Left lung (tissue), 14 donors: ENCODE measurements at places on chromosomes 12 and 14. TPM values are rescaled to one million over a fixed set of nuclear protein-coding genes. Genes with fewer than 3 reads are reported as not detected.

DNA sequence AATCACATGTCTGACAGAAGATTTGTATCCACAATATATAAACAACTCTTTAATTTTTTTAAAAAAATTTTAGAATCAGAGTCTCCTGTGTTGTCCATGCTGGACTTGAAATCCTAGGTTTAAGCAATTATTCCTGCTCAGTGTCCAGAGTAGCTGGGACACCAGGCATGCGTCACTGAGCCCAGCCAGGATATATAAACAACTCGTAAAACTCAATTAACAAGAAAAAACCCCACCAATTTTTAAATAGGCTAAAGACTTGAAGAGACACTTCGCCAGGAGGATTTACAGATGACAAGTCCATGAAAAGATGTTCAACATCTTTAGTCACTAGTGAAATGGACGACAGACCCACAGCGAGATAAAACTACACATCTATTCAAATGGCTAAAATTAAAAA is 2.0 kb upstream of the SCN8A start:
- no peak for DNase-seq

The LALBA gene
- total RNA-seq, result not detected

DNA sequence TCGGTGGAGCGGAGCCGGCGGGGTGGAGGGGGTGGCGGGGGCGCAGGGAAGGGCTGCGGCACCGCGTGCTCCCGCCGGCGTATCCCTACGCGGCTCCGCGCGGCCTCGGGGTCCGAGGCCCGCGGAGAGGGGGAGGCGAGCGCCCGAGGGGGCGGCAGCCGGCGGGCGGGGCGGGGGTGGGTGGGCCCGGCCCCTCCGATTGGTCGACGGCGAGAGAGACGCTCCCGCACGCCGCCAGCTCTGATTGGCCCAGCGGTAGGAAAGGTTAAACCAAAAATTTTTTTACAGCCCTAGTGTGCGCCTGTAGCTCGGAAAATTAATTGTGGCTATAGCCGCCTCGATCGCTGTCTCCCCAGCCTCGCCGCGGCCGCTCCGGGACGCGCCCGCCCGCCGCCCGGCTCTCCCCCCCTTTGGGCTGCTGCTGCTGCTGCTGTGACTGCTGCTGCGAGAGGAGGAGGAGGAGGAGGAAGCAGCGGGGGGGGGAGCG is at the start of gene FOXG1:
Gene FOXG1, plus strand, starts transcription at position 319 of the 487 bp plus-strand sequence. CDS start 493 bp downstream, outside the sequence.
- DNase-seq, result no peak

DNA sequence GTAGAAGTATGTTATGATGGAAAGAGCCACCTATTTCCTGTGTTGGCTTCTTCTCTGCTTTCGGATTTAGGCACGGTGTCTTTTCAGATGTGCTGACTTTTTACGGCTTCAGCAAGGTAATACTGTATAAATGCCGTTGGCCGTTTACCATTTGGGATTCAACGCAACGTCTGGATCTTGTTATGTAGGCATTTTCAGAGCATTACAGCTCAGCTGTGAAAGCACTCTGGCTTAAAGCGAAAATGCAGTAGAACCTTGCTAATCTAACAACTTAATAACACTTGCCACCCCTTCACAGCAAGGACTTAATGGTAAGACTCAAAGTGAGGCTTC is 229.9 kb downstream of the EFCAB11 start:
- no peak for DNase-seq

- no peak for DNase-seq
Observed at GRCh38 chr12:120369603-120370342, 809 bp upstream of the MSI1 start.

DNA sequence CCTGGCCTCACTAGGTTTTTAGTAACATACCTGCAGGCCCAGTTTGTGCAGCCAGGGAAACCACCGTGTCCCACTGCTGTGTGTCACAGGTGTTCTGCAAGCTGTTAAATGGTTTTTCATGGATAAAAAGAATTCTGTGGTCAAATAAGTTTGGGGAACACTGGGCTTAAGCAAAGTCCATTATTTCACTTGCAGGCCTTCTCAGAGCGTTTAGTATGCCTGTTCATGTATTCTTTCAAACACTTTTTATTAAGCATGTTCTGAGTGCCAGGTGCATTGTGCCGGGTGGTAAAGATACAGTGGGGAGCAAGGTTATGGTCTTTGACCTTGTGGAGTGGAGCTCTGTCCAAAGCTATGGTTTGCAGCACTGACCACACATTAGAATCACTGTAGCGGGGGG is 7.4 kb downstream of the RNFT2 start:
- no peak for DNase-seq

The IRAK3 gene
- 71.7 TPM for total RNA-seq

- DNase-seq, result no peak
Observed at GRCh38 chr12:6076346-6076745, 48.1 kb downstream of the VWF start.

The SIX1 gene
- total RNA-seq, result not detected

DNA sequence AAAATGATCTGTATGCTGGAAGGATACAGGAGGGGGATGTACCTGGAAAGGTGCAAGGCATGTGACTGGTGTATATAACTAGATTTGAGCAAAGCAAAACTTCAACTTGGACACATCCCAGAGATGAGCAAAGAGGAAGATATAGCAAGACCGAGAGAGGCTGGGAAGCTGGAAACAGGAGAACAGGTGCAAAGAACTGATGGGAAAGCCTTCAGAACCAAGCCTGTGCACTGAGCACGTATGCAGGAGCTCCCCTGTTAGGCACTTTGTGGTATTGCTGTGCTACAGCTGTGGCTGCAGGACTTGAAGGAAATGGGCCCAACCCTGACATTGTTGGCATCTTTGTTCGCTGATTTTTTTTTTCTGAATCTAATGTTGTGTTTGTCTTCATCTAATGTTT is 120.7 kb upstream of the PWP1 start:
- no peak for DNase-seq

DNA sequence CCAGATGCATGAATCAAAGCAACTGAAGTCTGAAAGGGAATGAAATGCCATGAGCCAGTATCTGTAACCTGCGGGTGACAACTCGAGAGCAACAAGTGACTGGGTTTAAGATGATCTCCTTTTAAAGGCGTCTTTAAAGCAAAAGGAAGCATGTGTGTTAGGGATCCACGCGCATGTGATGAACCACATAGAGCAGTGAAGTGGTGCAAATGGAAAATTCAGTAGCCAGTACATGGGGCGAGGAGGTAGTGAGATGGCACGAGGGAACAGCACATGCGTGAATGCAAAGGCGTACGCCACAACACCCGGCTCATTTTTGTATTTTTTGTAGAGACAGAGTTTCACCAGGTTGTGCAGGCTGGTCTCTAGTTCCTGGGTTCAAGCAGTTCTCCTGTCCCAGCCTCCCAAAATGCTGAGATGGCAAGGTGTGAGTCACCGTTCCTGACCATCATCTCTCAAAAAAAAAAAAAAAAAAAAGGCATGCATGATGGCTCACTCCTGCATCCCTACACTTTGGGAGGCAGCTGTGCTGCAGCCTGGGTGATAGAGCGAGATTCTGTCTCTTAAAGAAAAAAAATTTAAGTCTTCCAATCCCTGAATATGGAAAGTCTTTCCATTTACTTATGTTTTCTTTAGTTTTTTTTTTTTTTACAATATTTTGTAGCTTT is 24.6 kb upstream of the BCL7A start:
- no peak for DNase-seq

DNA sequence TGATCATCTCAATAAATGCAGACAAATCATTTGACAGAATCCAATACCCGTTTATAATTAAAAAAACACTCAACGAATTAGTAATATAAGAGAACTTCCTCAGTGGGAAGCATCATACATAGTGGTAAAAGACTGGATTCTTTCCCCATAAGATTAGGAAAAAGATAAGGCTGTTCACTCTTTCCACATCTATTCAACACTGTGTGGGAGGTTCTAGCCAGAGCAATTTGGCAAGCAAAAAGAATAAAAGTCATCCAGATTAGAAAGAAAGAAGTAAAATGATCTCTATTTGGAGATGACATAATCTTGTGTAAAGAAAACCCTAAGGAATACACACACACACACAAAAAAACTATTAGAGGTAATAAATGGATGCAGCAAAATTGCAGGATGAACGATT is 38.4 kb downstream of the YEATS4 start:
- no peak for DNase-seq

- DNase-seq, result no peak
Observed at GRCh38 chr14:41608681-41609390, 2.2 kb downstream of the LRFN5 start.

The CAPZA3 gene
- total RNA-seq, result not detected

DNA sequence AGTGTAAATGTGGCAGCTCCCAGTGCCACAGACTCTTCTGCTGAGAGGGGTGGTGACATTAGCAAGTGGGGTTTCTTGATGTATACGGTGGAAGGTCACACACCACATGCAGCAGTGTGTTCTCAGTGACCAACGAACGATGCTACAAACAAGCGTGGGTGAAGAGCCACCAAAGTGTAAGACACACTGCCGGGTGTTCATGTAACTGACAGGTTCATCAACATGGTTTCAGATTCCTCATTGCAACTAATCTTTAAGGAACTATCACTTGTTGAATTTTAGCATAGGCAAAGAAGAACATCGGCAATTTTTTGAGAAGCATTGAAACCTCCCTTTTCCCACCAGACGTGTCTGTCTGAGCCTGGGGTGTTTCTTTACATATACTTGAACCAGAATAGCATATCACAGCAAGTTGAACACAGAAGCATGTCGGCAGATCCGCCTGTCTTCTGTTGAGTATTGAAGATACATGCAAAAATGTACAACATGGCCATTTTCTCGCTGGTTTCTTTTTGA is 58.8 kb downstream of the PPP2R5C start:
- no peak for DNase-seq

DNA sequence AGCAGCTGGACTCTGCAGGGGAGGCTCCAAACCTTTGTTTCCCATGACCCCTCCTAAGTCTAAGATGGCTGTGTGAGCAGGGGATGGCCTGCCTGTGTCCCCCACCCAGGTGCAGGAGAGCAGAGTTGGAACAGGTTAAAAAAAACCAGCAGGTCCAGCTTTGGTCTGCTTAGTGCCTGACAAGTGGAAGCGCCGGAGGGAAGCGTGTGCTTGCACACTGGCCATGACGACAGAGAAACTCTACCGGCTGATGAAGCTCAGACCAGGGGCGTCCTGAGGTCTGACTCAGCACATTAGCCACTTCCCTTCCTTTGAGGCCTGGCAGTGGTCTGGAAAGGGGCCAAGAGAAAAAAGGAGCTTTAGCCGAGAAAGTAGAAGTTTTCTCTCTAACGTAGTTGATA is 280.1 kb downstream of the VRK1 start:
- no peak for DNase-seq

The OR6C2 gene
- total RNA-seq, result not detected

- no peak for DNase-seq
Observed at GRCh38 chr14:63633801-63634200, 7.9 kb downstream of the WDR89 start.

The PLEKHG7 gene
- total RNA-seq, result 0.23 TPM

The GPRC5A gene
- total RNA-seq, result 1,562 TPM

The ARG2 gene
- total RNA-seq, result 14.8 TPM

The PNP gene
- 84.8 TPM for total RNA-seq

- no peak for DNase-seq
Observed at GRCh38 chr12:65156366-65156841, 13.0 kb upstream of the LEMD3 start.

GRCh38 chr12:3746758-3747157 is 6.2 kb downstream of the CRACR2A start:
- DNase-seq, result no peak
